AG09319 (cell line): ENCODE measurements at places on chromosomes 12 and 14.

GRCh38 chr12:57895389-57896114, 45.8 kb upstream of the ATP23 start:
- no peak for DNase-seq

DNA sequence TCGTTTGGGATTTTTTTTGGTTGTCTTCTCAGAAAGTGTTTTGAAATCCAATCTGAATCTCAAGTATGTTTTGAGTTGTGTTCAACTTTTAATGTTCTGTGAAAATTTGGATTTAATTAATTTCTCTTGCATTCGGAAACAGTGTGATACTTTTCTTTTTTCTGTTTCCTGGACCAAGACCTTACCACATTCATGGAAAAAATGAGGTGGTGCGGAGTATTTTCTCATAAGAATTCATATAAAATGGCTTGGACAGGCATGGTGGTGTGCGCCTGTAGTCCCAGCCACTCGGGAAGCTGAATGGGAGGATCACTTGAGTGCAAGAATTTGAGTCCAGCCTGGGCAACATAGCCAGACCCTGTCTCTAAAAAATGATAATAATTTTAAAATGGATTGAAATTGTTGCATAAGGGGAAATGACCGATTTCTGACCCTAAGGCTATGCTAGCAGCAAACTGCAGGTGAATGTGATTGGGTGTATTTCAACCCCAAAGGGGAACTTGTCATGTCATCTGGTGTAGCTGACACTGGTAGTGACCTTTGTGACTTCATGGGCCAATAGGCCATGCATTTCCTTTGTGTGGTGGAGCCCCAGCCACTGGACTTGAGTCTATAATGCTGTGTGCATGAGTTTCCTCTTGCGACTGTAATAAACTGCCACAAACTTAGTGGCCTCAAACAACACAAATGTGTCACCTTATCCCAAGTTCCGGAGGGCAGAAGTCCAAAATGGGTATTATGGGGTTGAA, 123.5 kb upstream of the RFLNA start:
- DNase-seq, result no peak

GRCh38 chr14:36238666-36239363, 62.3 kb upstream of the PTCSC3 start:
- DNase-seq, result no peak

DNA sequence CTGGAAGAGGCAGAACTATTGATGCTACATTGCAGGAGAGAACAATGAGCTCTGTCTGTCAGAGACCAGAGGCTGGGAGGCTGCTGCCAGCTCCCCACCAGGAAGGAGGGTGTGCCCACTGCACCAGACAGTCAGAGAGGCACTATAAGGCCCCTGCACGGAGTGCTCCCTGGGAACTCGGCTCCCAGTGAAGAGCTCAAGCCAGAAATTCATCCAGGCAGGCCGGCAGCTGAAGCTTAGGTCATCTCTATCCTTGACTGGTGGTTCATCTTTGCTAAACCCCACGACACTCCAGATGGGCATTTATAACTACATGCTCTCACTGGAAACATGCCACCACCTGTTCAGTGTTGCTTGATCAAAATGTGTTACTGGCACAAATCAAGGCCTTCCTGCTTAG, 65.1 kb upstream of the GPATCH2L start:
- DNase-seq, result no peak

- DNase-seq, result no peak
Measured at GRCh38 chr14:68401855-68402254, 391.0 kb downstream of the ZFP36L1 start.

DNA sequence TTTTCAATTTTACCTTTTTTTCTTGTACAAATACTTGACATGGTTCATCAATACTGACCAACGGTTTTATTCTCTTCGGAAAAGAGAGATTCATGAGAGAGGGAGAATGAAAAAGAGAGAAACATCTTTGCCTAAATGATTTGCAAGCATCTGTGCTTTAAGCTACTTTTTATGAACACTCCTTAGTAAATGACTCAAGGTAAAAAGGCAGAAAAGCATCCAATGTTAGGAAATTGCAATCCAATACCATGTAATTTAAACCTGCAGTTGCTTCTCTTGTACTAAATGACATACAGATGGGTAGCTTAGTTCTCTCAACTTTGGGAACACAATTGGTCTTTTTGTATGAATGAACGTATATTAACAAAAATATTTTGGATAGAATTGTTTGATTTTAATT, 46.1 kb downstream of the MSRB3 start:
- DNase-seq, result peak; percentile 34
